Colonic mucosa (tissue), 4 donors: ENCODE measurements at places on chromosomes 7 and 10. TPM values are rescaled to one million over a fixed set of nuclear protein-coding genes. Genes with fewer than 3 reads are reported as not detected.

- no peak for DNase-seq
Measured at GRCh38 chr7:34567906-34568305, 90.1 kb upstream of the NPSR1 start.

The TRIL gene
- 1.9 TPM for total RNA-seq

DNA sequence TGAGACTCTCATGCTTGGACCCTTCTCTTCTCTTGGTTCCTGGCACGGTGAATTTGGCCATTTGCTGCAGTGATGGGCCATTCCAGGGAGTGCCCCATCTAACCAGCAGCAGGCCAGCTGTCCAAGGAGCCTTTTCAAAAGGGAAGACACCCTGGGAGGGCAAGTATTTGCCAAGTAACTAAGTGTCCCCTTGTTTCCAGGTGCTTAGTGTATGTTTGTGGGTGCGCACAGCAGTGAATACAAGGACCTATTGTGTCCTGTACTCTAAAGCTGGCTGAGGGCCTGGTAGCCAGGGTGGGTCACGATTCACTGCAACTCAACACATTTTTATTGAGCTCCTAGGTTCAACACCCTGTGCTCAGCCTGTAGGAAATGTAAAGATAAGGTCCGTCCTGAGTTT, 348.8 kb downstream of the RNLS start:
- peak; percentile 79 for DNase-seq

DNA sequence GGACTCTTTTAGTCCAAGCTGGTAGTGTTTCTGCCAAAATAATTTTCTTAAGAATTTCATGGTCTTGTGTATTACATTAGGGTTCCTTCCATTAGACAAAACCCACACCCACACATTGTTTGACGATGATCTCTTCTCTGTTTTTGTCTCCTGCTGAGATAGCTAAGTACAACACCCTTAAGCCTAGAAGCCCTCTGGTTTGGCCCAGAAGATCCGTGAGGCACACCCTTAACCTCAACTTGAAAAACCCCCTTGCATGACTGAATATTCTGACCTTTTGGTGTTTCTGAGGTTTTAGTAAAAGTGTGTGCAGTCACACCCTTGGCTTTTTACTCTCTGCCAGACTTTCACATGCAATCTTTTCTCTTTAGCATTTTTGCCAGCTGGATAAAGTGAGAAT, 29.3 kb upstream of the ERCC6 start:
- no peak for DNase-seq

DNA sequence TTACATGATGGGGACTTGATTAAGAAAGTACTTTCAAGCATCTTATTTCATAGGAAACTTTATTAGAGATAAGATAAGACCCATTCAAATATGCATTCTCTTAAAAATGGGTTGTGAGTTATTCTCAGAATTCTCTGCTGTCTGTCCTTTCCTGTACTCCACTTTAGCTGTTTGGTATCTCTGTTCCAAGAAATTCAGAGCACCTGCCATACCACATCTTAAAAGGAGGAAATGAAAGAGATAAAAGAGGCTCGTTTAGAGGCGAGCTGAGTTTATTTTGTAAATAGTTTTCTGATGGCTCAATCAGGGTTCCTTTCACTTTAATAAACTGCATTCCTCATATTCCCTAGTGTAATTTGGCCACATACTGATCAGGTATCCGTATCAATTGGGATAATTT, 87.2 kb downstream of the MDFIC start:
- no peak for DNase-seq

The EN2 gene
- not detected for total RNA-seq

The AP3M1 gene
- total RNA-seq, result 31.7 TPM

DNA sequence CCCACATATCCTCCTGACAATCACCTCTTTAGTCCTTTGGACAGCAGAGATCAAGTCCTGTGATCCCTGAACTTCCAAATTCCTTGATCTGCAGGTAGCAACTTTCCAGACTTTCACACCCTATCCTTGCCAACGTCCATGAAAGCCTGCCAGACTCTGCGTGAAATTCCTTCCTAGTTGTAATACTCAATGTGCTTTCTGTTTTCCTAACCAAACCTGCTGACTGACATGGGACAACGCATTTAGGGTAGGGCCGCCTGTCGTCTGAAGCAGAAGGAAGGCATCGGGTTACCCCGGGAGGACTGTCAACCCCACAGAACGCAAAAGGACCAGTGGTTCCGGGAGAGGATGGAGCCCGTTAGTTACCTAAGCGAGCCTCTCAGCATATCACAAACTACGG, 23.9 kb downstream of the ITGA8 start:
- no peak for DNase-seq

- no peak for DNase-seq
Measured at GRCh38 chr10:76114581-76115001, 683.2 kb downstream of the LRMDA start.

GRCh38 chr10:102581981-102582580, 62.2 kb upstream of the TRIM8 start:
- no peak for DNase-seq

The LAMB1 gene
- total RNA-seq, result 96.7 TPM

DNA sequence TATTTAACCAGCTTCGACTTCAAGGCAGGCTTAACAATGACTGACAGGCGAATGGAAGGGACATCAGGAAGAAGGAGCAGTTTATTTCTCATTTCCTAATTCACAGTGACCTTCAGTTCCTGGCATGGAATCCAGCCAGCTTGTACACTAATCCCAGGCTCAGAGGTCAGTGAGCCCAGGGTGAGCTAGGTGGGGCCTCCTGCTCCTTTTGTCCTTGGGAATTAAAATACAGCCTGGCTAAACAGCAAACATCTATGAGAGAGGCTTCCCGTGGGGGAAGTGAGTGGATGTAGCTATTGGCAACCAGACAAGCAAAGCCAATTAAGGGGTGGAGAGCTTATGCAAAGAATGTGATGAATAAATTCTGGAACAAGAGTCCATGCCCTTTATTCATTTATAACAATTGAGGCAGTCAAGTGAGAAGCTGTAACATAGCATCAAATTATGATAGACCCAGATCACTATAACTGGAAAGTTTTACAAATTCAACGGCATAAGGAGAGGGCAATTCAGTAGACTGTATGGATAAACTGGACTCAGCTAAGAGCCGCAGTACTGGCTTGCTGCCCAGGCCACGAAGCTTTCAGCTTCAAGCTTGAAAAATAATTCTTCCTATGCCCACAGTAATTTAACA, 57.1 kb downstream of the STK17A start:
- peak; percentile 60 for DNase-seq

DNA sequence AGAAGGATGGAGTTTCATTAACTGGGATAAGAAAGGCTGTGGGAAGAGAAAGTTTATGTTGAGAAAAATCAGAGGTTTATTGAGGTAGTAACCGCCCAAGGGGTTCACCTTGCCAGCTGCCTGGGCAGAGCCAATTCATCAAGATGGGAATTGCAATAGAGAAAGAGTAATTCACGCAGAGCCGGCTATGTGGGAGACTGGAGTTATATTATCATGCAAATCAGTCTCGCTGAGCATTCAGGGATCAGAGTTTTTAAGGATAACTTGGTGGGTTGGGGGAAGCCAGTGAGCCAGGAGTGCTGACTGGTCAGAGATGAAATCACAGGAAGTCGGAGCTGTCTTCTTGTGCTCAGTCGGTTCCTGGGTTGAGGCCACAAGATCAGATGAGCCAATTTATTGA, 70.6 kb downstream of the MALRD1 start:
- DNase-seq, result no peak

- DNase-seq, result no peak
Measured at GRCh38 chr7:23617482-23617881, 20.3 kb downstream of the CCDC126 start.

GRCh38 chr10:86355571-86356038, 11.0 kb downstream of the GRID1 start:
- peak; percentile 36 for DNase-seq

GRCh38 chr10:78520737-78521430, 487.2 kb downstream of the RPS24 start:
- DNase-seq, result peak; percentile 13

DNA sequence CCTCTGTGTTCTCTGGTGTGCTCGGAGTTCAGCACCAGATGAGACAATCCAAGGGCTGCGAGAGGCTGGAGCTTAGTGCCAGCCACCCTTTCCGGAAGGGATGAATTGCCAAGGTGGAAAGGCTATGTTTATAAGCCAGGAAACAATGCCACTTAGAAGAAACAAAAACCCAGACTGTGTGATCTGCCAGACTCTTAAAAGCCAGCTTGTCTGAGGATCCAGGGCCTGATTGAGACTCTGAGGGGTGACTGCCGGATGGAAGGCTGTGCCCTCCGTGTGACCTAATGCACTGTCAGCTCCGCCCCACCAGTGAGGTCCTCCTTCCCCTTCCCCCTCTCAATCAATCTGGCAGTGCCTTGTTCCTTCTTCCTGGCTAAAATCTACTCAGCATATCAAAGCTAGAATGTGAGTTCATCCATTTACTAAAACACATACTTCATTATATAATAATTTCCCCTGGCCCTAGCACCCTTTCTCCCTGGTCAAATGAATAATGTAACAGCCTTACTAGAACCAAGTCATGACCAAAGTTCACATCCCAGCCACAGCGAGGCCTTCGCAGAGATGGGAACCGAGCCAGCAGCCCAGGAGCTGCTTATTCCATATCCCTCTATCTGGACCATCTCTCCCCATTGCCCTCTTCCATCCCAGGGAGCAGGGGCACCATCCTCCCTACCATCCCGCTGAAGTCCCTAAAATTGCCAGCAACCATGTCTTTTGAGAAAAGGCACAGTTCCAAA, 25.5 kb downstream of the FAM107B start:
- peak; percentile 41 for DNase-seq

DNA sequence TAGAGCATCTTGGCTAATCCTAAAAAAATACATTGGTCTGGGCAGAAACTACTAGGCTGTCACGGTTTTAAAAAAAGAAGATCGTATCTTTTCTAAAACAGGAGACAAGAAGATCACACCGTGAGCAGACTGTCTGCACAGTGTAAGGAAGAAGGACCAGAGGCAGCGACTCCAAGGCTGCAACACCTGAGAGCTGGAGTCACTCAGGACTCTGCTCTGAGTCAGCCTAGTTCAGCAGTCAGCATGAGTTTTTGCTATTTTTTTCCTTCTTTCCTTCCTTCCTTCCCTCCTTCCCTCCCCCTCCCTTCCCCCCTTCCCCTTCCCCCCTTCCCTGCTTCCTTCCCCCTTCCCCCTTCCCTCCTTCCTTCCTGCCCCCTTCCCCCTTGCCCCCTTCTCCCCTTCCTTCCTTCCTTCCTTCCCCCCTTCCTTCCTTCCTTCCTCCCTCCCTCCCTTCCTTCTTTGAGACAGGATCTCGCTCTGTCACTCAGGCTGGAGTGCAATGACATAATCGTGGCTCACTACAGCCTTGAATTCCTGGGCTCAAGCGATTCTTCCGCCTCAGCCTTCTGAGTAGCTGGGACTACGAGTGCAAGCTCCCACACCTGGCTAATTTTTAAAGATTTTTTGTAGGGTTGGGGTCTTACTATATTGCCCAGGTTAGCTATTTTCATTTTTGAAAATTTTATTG, 24.4 kb downstream of the BAG3 start:
- DNase-seq, result no peak

DNA sequence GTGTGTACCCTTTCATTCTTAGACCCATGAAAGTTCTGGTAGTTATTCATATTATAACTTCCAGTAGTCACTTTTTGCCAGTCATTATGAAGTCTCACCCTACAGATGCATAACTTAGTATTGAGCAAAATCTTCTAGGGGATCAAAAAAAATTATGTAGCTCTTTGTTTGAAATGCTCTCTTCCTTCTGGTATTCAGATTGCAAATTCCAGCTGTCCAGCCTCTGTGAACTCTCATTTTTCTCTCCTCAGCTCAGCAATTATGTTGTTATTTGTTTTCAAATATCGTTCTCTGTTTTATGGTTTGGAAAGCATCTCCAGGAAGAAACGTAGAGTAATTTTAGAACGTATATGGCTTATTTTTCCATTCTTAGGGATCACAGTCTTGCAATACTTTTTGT, 442.5 kb downstream of the SEMA3D start:
- DNase-seq, result no peak

- no peak for DNase-seq
Measured at GRCh38 chr7:55191926-55192692, 173.0 kb upstream of the LANCL2 start.

GRCh38 chr10:92291921-92292845, 1.2 kb downstream of the MARCHF5 start:
- DNase-seq, result peak; percentile 66

The SFXN2 gene
- 9.7 TPM for total RNA-seq

DNA sequence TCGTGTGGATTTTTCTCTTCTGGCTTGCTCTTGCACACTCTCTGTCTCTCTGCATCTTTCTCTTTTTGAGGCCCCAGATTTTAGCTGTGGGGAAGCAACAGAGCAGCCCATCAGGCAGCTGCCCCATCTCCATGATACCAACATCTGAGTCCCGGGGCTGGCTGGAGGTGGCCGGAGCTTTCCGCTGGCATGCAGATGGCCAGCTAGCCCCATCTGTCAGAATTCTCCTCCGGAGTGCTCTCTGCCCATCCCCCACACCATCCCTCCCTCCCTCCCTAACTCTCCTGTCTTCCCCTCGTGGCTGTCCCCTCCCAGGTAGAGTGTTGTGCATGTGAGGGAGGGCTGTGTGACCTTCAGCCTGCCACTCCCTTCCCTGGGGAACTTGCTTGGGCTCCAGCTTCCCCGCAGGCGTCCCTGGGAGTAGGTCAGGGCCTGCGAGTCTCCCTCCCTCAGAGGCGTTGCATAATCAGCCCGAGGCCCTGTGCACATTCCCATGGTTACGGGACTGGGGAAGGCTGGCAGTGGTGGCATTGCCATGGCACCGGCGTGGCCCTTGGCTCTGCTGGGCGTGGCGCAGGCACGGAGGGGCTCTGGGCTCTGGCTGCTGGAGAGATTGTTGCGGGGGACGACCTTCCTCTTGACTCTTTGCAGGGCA, 24.7 kb downstream of the GHRHR start:
- peak; percentile 65 for DNase-seq

- DNase-seq, result no peak
Measured at GRCh38 chr7:108200326-108200725, 70.2 kb upstream of the LAMB4 start.

The SEMA4G gene
- 113 TPM for total RNA-seq

The SLC18A3 gene
- total RNA-seq, result not detected

GRCh38 chr10:127827354-127828140, 65.2 kb downstream of the CLRN3 start:
- DNase-seq, result no peak

DNA sequence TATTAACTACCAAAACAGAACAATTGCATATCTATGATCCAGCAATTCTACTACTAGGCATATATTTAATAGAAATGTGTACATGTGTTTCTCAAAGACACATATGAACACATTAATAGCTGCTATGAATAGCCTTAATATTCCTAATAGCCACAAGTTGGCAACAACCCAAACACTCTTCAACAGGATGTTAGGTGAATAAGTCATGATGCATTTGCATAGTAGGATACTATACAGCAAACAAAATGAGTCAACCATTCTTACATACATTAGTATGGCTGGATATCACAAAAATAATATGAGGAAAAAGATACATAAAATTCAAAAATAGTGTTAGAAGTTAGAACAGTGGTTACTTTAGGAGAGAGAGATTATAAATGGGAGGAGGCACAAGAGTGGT, 26.8 kb upstream of the ZNF746 start:
- no peak for DNase-seq

GRCh38 chr7:97064972-97065587, 40.4 kb upstream of the DLX5 start:
- DNase-seq, result no peak

- no peak for DNase-seq
Measured at GRCh38 chr10:6343305-6344010, 140.7 kb downstream of the PFKFB3 start.
